Small intestine (tissue), 16 donors: ENCODE measurements at places on chromosomes 13 and 19. TPM values are rescaled to one million over a fixed set of nuclear protein-coding genes. Genes with fewer than 3 reads are reported as not detected.
A peak's percentile ranks its signal among the peaks of the same experiment; 100 is the strongest.

DNA sequence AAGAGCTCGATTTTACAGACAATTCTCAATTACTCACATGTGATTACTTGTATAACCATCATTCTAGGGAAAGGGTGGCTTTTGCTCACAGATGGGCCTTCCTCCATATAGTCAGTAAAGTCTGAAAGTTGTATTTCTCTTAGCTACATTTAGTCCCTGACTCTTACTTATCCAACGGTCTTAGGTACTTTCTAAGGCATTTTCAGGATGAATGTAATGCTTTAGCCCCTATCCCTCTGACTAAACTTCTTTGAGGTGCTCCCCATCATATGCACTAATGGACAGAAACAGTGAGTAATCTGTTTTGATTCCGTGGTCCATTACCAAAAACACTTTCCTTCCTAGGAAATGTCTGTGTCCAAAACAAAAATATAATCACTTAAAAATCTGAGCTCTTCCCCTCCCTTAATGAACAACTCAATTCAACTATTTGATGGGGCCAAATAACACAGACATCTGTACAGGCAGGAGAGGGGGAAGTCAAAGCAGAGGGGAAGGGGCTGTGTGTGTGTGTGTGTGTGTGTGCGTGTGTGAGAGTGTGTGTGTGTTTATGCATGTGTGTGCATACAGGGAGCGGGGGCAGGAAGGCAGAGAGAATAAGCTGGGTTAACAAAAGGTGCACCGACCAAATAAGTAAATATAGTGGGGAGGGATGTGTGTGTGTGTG lies 84.9 kb downstream of the USP12 start:
- H3K27ac ChIP-seq, result no peak overlapping the region
- no peaks in the 10 kb centered on the region for H3K27me3 ChIP-seq
- no peak for DNase-seq
- no peaks in the 10 kb centered on the region for H3K4me1 ChIP-seq
- H3K4me3 ChIP-seq, result no peak overlapping the region
- peaks cover 14% of the 10 kb centered on the region for H3K36me3 ChIP-seq

GRCh38 chr19:17525141-17525540 lies 13.7 kb downstream of the PGLS start:
- no peak overlapping the region for H3K4me3 ChIP-seq
- H3K36me3 ChIP-seq, result no peaks in the 10 kb centered on the region
- H3K27ac ChIP-seq, result no peak overlapping the region
- H3K4me1 ChIP-seq, result no peaks in the 10 kb centered on the region
- DNase-seq, result no peak

GRCh38 chr13:98285852-98286594 lies 109.0 kb upstream of the RNF113B start:
- no peaks in the 10 kb centered on the region for H3K4me1 ChIP-seq
- H3K4me3 ChIP-seq, result no peak overlapping the region
- no peaks in the 10 kb centered on the region for H3K36me3 ChIP-seq

The LRRC4B gene
- polyA plus RNA-seq, result 5.4 TPM

- H3K27me3 ChIP-seq, result no peaks in the 10 kb centered on the region
- no peak overlapping the region for H3K27ac ChIP-seq
Observed at GRCh38 chr19:11781295-11782057, 14.7 kb downstream of the ZNF441 start.

The LHFPL6 gene
- polyA plus RNA-seq, result 19.9 TPM

The SERTAD3 gene
- polyA plus RNA-seq, result 31.3 TPM

- H3K4me1 ChIP-seq, result no peaks in the 10 kb centered on the region
- H3K4me3 ChIP-seq, result peak within 1 kb of the TSS; percentile 83
- H3K27me3 ChIP-seq, result no peaks in the 10 kb centered on the region
- DNase-seq, result peak; percentile 97
Observed at GRCh38 chr19:7293762-7294557, at the start of gene INSR. Gene INSR, minus strand, starts transcription at chr19:7294414. Its CDS starts 523 bp downstream, at chr19:7293891.

GRCh38 chr19:29022599-29022998 lies 190.4 kb downstream of the UQCRFS1 start:
- no peak overlapping the region for H3K4me3 ChIP-seq
- no peaks in the 10 kb centered on the region for H3K27me3 ChIP-seq
- no peak overlapping the region for H3K27ac ChIP-seq
- DNase-seq, result no peak
- no peaks in the 10 kb centered on the region for H3K36me3 ChIP-seq

GRCh38 chr19:46269101-46269500 lies 27.7 kb upstream of the HIF3A start:
- H3K36me3 ChIP-seq, result no peaks in the 10 kb centered on the region
- H3K27me3 ChIP-seq, result peaks cover 10% of the 10 kb centered on the region
- H3K27ac ChIP-seq, result no peak overlapping the region

DNA sequence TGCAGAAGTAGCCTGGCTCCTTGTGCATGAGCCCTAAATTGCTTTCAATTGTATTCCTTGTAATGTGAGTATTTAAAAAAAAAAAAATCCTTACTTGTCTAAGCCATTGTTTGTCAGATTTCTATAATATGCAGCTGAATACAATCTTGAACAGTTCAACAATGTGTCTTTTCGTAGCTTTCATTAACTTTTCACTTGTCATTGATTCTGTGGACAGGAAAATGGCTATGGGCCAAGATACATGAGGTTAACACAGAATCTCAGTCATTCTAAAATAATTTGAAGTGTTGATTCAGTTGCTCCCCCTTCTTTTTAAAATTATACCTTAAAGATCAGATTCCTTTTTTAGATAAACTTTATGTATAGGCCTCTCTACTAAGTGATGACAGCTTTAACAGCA lies 395.8 kb upstream of the KLF12 start:
- no peaks in the 10 kb centered on the region for H3K27me3 ChIP-seq
- H3K36me3 ChIP-seq, result no peaks in the 10 kb centered on the region
- DNase-seq, result no peak
- H3K27ac ChIP-seq, result no peak overlapping the region
- H3K4me3 ChIP-seq, result no peak overlapping the region

DNA sequence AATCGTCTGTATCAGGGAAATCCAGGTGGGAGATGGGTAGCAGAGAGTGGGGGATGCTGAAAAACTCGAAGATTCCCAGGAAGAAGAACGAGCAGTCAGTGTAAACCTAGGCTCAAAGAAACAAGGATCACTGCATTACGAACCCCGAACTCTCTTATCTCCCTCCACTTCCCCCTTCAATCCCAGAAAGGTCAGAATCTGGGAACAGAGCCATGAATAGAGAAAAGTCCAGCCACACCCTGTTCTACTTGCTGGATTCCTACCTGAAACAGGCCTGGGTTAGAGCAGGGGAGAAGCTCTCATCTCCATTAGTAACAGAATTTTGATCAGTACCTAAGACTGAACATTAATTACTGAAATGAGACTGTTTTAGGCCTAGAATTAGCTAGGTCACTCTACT lies 24.4 kb downstream of the EPSTI1 start:
- H3K27ac ChIP-seq, result peak overlapping the region; percentile 91
- no peak overlapping the region for H3K4me3 ChIP-seq
- peaks cover 2% of the 10 kb centered on the region for H3K36me3 ChIP-seq
- DNase-seq, result peak; percentile 74
- peaks cover 2% of the 10 kb centered on the region for H3K4me1 ChIP-seq

DNA sequence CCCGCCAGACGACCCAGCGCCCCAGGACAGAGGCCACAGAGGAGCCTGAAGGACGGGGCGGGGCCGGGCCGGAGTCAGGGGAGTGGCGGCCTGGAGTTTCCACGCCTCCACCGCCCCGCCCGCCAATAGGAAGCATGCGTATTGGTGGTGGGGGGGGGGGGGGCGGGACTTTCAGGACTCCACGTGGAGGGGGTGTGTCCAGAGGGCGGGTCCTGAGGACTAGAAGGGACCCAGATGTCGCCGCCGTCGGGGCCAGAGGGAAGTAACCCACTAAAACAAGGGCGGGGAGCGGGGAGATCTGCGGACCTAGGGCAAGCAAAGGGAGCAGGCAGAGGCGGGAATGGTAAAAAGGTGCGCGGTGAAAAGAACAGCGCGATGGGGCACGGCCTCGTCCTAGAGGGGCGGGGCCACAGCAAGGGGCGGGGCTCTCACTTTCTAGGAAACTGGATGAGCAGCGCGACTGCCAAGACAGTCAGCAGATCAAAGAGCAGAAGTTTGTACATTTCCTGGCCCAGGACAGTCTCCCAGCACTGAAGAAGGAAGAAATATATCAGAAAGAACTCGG lies 2.8 kb upstream of the LENG1 start:
- peaks cover 23% of the 10 kb centered on the region for H3K36me3 ChIP-seq
- no peaks in the 10 kb centered on the region for H3K27me3 ChIP-seq
- DNase-seq, result peak; percentile 93
- H3K4me1 ChIP-seq, result peaks cover 20% of the 10 kb centered on the region
- peak overlapping the region; percentile 82 for H3K27ac ChIP-seq

The ZNF112 gene
- 8.7 TPM for polyA plus RNA-seq

DNA sequence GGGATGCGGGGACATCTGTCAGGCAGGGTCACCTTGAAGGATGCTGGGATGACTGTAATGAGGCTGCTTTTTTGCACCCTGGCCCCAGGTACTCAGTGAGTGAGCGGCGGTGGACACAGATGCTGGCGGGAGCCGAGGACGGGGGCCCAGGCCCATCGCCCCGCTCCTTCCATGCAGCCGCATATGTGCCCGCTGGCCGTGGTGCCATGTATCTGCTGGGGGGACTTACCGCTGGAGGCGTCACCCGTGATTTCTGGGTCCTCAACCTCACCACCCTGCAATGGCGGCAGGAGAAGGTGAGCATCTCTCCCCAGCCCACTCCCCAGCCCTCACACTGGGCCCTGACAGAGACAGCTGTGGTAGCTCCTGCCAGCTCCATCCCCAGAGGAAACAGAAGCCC lies 31.3 kb downstream of the MEGF8 start:
- no peak overlapping the region for H3K27ac ChIP-seq
- no peaks in the 10 kb centered on the region for H3K27me3 ChIP-seq

DNA sequence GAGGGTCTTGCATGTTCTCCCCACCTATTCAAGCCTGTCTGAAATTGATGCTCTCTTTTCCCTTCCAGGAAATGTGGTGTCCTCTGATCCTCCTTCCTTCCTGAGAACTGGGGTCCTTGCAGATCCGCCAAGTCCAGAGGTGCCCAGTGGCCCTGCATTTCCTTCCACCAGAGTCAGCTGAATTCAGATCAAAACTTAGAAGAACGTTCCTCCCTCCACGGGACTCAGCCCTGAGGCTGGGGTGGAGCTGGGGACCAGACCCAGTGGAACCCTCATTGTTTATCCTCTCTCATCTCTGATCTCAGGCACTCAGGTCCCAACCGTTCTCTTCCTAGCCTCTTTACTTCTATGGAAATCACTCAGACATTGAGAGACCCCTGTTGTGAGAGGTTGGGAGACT lies 477.3 kb downstream of the TSHZ3 start:
- no peaks in the 10 kb centered on the region for H3K36me3 ChIP-seq
- H3K4me3 ChIP-seq, result no peak overlapping the region
- H3K4me1 ChIP-seq, result no peaks in the 10 kb centered on the region
- H3K27ac ChIP-seq, result no peak overlapping the region
- no peak for DNase-seq

GRCh38 chr19:45251452-45252354 lies 632 bp downstream of the MARK4 start:
- no peaks in the 10 kb centered on the region for H3K27me3 ChIP-seq
- DNase-seq, result peak; percentile 52
- H3K27ac ChIP-seq, result peak overlapping the region; percentile 28
- H3K4me3 ChIP-seq, result peak overlapping the region; percentile 90
- peaks cover 15% of the 10 kb centered on the region for H3K4me1 ChIP-seq

The TEX101 gene
- not detected for polyA plus RNA-seq

GRCh38 chr13:98598043-98598442 lies 21.1 kb upstream of the STK24 start:
- no peak for DNase-seq
- H3K27me3 ChIP-seq, result no peaks in the 10 kb centered on the region
- H3K4me3 ChIP-seq, result no peak overlapping the region
- H3K4me1 ChIP-seq, result no peaks in the 10 kb centered on the region
- H3K27ac ChIP-seq, result no peak overlapping the region

The GFY gene
- polyA plus RNA-seq, result not detected

GRCh38 chr13:101449790-101450748 lies 2.4 kb upstream of the ITGBL1 start:
- H3K4me3 ChIP-seq, result no peak overlapping the region
- H3K4me1 ChIP-seq, result no peaks in the 10 kb centered on the region
- H3K27me3 ChIP-seq, result no peaks in the 10 kb centered on the region
- no peak overlapping the region for H3K27ac ChIP-seq
- no peaks in the 10 kb centered on the region for H3K36me3 ChIP-seq
- no peak for DNase-seq

The ERICH6B gene
- polyA plus RNA-seq, result not detected

GRCh38 chr19:56097776-56098175 lies 23.3 kb downstream of the ZNF787 start:
- no peak for DNase-seq
- no peaks in the 10 kb centered on the region for H3K4me1 ChIP-seq
- no peak overlapping the region for H3K27ac ChIP-seq
- H3K36me3 ChIP-seq, result peaks cover 78% of the 10 kb centered on the region
- H3K27me3 ChIP-seq, result no peaks in the 10 kb centered on the region

DNA sequence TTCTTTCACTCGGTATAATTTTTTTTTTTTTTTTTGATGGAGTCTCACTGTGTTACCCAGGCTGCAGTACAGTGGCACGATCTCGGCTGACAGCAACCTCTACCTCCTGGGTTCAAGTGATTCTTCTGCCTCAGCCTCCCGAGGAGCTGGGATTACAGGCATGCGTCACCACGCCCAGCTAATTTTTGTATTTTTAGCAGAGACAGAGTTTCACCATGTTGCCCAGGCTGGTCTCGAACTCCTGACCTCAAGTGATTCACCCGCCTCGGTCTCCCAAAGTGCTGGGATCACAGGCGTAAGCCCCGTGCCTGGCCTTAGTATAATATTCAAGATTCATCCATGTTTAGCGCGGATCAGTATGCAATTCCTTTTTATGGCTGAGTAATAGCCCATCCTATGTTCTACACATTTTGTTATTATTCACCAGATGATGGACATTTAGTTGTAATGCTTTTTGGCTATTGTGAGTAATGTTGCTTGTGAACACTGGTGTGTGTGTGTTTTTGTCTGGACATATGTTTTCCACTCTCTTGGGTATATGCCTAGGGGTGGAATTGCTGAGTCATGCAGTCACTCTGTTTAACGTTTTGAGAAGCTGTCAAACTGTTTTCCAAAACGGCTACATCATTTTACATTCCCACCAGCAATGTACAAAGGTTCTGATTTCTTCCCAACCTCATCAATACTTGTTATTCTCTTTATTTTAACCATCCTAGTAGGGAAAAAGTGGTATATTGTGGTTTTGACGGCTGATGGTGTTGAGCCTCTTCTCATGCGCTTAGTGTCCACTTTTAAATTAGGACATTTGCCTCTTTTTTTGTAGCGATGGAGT lies 22.9 kb downstream of the PLEKHF1 start:
- H3K27ac ChIP-seq, result no peak overlapping the region
- no peaks in the 10 kb centered on the region for H3K27me3 ChIP-seq
- no peak overlapping the region for H3K4me3 ChIP-seq
- DNase-seq, result no peak
- H3K36me3 ChIP-seq, result no peaks in the 10 kb centered on the region

The TPTE2 gene
- not detected for polyA plus RNA-seq

- no peaks in the 10 kb centered on the region for H3K27me3 ChIP-seq
- DNase-seq, result no peak
- H3K27ac ChIP-seq, result peak overlapping the region; percentile 38
- H3K4me1 ChIP-seq, result peaks cover 4% of the 10 kb centered on the region
Observed at GRCh38 chr19:18329035-18329376, 6.1 kb upstream of the LSM4 start.

DNA sequence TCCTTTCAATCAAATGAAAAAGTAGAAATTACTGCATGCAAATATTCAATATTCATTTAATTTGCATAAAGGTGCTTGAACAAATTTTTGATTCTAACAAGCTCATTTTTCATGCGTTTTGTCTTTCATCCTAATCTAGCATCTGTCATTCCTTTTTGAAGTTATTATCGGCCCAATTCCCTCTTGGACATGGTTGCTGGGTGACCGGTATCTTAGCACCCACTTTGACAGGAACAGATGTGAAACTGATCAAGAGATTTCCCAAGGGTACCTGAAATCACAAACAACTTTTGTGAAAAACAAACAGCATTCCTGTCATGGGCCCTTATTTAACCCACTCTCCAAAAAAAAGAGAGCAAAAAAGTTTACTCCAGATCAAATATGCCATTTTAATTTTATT lies 13.3 kb downstream of the DACH1 start:
- H3K27me3 ChIP-seq, result no peaks in the 10 kb centered on the region
- H3K4me3 ChIP-seq, result no peak overlapping the region
- H3K4me1 ChIP-seq, result no peaks in the 10 kb centered on the region
- DNase-seq, result no peak
